ENCODE measurements at places on chromosomes 13 and 19. TPM values are rescaled to one million over a fixed set of nuclear protein-coding genes. Genes with fewer than 3 reads are reported as not detected.

The DOCK9 gene
- total RNA-seq: 121 TPM

The PDS5B gene
- total RNA-seq: 63.5 TPM

The CDC34 gene
- total RNA-seq: 51.4 TPM

The ZNF442 gene
- total RNA-seq: 0.60 TPM

The ANKRD24 gene
- total RNA-seq: 1.1 TPM

The S1PR4 gene
- total RNA-seq: 224 TPM

The SULT2A1 gene
- not detected for total RNA-seq

The CCL25 gene
- 4.5 TPM for total RNA-seq

The ODAD3 gene
- not detected for total RNA-seq

The OLFM2 gene
- total RNA-seq: 20.2 TPM

The TEKTIP1 gene
- 5.7 TPM for total RNA-seq

The CGB3 gene
- not detected for total RNA-seq

The MCEMP1 gene
- not detected for total RNA-seq

The CD70 gene
- total RNA-seq: 6.7 TPM

The ZNF253 gene
- 20.8 TPM for total RNA-seq

The ZNF628 gene
- total RNA-seq: 8.2 TPM

The SYCN gene
- total RNA-seq: not detected

The LGALS7 gene
- not detected for total RNA-seq

The ERICH6B gene
- total RNA-seq: not detected

The BIVM gene
- total RNA-seq: 23.0 TPM

Data from activated naive CD4-positive, alpha-beta T cell treated with anti-CD3 and anti-CD28 coated beads, Interleukin-2, amount 10 ng/mL, durations not matched to agents 5 hours and 36 hours (primary cell).